ENCODE measurements at places on chromosomes 4 and X. TPM values are rescaled to one million over a fixed set of nuclear protein-coding genes. Genes with fewer than 3 reads are reported as not detected.

GRCh38 chr4:83170952-83171399 lies 56.4 kb upstream of the PLAC8 start:
- no peak for DNase-seq

Gene MAGEA11
- not detected for total RNA-seq

DNA sequence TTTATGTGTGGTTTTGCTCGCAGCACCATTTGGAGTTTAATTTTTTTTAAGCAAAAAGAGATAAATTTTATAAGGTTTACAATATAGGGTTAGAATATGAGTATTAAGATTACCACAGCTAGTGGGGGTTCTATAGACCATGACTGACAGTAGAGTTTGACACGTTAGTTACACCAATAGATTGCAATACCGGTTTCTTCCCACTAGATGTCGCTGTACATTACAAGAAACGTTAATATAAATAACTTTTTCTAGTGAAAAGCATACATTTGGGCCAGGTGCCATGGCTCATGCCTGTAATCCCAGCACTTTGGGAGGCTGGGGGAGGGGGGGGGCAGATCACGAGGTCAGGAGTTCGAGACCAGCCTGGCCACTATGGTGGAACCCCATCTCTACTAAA lies 433.6 kb downstream of the MAGEB5 start:
- DNase-seq, result no peak

GRCh38 chr4:118797558-118798142 lies 38.3 kb downstream of the SEC24D start:
- no peak for DNase-seq

Gene LGI2
- total RNA-seq, result 0.69 TPM

- no peak for DNase-seq
Measured at GRCh38 chr4:12545812-12546211, 938.3 kb downstream of the RAB28 start.

- no peak for DNase-seq
Measured at GRCh38 chrX:54529151-54529550, 868 bp upstream of the GNL3L start.

Gene YY2
- 2.5 TPM for total RNA-seq

DNA sequence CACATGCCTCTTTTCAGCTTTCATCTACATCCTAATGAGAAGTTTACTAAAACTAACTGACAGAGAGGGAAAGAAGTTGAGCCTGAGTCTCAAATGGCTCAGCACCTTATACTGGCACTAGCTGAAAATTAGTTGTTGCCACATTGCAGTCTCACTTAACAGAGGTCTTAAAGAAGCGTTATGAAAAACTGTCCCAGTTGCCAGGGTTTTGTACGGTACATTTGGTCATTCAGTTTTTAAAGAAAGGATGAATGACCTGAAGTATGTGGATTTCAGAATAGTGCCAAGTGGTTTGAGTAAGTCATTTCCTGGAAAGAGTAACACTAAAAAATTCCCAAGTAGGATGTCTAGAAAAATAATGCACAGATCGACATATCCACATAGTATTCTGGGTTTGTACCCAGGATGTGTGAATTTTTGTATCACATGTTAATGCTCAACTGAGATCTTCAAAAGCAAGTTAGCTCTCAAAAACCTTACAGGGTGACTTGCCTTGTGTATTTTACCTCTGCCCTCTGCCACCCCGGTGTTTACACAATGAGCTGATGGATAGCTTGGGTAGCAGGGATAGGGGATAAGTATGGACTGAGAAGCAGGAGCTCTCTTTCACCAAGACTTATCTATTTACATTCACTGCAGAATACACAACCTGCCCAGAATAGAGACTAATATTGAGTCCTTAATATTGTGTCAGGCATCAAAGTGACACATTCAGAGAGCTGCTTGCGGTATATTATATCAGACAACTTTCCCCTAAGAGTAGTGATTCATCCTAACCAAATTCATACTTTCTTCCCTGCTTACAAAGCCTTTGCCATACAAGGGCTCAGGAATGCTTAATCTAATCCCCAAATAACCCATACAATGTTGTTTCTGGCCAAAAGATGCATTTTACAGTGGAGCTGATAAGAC lies 1075.7 kb upstream of the PABPC4L start:
- DNase-seq, result no peak

- DNase-seq, result no peak
Measured at GRCh38 chrX:129576539-129576938, 36.5 kb downstream of the OCRL start.

DNA sequence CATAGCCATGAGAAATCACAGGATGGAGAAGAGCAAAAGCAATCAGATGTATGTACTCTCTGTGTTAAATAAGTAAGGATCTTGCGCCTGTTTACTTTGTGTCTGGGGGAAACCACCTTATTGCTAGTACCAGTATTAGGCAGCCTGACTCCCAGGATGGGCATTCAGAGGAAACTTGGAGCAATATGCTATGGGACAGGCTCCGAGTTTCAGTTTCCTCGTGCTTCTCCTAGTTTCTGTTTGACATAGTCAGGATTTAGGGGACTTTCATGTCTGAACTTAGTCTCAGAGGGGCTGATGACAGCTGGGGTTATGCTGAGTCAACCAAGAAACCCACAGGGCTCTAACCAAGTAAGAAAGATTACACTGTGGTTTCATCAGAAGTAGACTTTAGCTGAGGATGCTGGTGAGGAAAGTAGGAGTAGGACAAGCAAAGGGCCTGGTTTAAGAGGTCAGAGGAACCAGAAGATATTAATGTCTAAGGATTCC lies 13.5 kb downstream of the NSUN7 start:
- DNase-seq, result no peak

DNA sequence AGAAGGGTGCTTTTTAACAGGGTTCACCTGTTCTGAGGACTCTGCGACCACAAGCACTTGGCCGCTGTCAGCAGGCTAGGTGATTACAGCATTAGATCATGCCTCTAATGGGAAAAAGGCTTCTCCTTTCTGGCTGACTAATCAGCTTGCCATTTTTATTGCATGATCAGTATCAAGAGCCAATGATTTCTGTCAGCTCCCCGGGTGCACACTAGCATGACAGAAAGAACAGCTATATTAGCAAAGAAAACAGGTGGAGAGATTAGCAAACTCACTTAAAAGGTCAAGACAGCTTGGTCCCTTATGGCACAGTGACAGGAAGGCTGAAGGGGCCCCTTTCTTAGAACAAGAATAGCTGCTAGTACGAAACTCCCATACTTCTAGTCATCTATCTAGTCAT lies 170.0 kb downstream of the SMIM20 start:
- peak; percentile 54 for DNase-seq

- no peak for DNase-seq
Measured at GRCh38 chr4:95290702-95291101, 258.1 kb downstream of the UNC5C start.

Gene OPN1LW
- total RNA-seq, result not detected

Gene EDA2R
- 0.99 TPM for total RNA-seq

Gene PASD1
- total RNA-seq, result not detected
